Transverse colon (tissue), 4 donors: ENCODE measurements at places on chromosomes 4 and X. TPM values are rescaled to one million over a fixed set of nuclear protein-coding genes. Genes with fewer than 3 reads are reported as not detected.

- DNase-seq: no peak
These were observed 100.7 kb upstream of the FAM9C start for GRCh38 chrX:13144927-13145655.

- DNase-seq: no peak
These were observed 847.7 kb upstream of the INTU start for GRCh38 chr4:126784966-126785580.

DNA sequence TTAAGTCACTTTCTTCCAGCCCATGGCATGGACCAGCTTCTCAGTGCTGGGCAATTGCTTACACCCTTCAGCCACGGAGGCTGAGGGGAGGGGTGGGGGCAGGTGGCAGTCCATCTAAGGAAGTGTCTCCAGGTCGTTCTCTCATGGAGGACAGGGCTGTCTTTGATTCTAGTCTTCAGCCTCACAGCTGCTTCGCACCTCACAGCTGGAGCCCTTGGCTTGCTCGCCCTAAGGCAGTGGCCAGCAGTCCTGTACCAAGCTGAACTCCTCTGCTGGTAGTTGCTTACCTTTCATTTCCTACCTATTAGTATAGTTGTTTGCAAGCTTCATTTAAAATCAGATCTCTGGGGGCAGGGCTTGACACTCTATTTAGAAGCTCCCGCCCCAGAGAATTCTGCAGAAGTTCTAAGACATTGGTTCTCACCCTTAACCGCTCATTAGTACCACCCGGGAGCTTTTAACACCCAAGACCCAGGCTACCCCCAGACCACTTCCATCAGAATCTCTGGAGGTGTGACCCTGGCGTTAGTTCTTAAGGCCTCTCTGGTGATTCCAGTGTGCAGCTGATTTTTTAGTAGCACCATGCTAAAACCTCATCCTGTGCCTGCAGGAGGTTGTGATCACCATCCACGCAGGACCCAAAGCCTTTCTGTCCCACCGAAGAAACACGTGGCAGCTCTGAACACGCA lies 386.8 kb downstream of the UNC5C start:
- DNase-seq: no peak

DNA sequence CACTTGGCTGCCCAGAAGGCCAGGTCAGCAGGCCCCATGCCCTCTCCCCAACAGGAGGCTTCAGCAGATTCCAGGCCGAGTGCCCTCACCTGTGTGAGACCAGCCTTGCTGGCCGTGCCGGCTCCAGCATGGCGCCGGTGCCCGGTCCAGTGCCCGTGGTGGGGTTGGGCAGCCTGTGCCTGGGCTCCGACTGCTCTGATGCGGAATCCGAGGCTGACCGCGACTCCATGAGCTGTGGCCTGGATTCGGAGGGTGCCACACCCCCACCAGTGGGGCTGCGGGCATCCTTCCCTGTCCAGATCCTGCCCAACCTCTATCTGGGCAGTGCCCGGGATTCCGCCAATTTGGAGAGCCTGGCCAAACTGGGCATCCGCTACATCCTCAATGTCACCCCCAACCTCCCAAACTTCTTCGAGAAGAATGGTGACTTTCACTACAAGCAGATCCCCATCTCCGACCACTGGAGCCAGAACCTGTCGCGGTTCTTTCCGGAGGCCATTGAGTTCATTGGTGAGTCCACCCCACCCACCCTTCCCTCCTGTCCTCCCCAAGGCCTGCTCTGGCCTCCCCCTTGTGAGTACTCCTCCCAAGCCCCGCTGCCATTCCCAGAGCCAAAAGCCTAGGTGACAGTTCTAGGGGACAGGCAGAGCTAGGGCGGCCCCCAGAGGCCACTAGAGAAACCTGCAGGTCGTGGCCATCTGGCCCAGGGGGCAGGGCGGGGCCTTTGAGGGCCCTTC lies 2.3 kb downstream of the DUSP9 start:
- no peak for DNase-seq

DNA sequence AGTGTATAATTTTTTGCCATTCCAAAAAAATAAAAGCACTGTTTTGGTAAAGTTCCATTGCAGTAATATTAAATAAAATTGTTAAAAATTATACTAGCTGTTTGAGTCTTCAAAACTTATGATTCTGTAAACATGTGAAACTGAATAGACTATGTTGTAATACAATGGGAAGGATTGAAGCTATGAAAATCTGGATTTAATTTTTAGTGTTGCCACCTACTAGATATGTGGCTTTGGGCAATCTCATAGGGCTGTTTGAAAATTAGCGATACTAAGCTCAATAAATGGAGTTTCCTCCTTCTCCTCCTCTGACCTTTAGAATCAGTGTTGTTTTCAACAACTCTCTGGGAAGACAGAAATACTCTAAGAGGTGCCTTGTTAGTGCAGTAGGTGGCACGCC lies 4.5 kb downstream of the PGRMC2 start:
- no peak for DNase-seq

DNA sequence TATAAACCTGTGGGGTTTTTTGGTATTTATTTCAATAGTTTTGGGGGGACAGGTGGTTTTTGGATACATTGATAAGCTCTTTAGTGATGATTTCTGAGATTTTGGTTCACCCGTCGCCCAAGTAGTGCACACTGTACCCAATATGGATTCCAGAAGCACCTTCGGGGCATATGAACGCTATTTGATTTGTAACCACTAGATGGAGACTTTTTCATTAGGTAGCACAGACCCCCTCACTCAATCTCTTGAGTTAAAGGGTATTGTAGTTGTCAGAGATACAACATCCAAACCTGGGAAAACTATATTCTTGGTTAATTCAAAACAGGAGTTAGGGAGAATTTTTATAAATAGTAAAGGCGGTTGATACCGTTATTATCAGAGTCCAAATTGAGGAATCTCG lies 79.8 kb downstream of the SPANXN3 start:
- no peak for DNase-seq

DNA sequence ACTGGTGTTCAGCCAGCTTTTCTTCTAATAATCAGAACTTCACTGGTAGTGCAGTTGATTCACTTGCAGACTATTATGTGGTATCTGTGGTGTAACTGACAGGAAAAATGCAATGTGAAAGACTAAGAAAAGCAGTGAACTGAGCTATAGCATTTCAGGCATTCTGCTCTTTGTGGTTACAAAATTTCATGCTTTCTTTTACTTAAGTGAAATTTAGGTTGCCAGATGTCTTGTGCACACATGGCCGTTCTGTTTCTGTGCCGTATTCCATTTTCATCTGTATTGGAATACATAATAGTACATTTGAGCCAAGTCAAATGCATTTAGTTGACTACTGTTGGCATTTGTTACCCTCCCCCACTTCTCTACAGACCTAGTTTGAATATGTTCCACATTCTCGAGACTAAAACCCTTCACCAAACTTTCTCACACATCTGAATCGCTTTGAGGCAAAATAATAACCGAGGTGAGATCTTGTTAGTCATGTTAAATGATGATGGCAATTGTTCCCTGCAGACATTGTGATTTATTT lies 8.2 kb downstream of the RTL3 start:
- no peak for DNase-seq

ARMCX4 gene
- total RNA-seq: 12.0 TPM

DNA sequence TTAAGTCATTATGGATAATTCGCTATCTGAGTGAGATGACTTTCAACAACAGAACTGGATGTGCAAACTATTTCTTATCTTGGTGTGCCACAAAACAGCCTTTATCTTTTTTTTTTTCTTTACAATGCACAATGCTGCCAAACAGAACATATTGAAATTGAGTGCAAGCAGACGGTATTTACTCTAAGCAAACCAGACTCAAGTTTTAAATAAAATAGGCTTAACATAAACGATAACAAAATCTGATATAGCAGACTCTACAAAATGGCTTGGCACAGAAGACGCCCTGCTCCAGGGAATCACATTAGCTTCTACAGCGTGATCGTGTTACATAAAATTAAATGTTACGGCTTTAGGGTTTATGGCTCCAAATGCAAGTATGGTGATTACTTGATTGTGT lies 9.6 kb upstream of the STK32B start:
- DNase-seq: no peak

AMBN gene
- not detected for total RNA-seq

GRCh38 chrX:53440621-53441517 lies 6.7 kb upstream of the HSD17B10 start:
- peak; percentile 72 for DNase-seq

- peak; percentile 37 for DNase-seq
These were observed 736 bp downstream of the IDS start for GRCh38 chrX:149504226-149504914.

- DNase-seq: peak; percentile 66
These were observed at the start of gene DACH2 for GRCh38 chrX:86148024-86148511. Gene DACH2, plus strand, starts transcription at chrX:86148451.

DNA sequence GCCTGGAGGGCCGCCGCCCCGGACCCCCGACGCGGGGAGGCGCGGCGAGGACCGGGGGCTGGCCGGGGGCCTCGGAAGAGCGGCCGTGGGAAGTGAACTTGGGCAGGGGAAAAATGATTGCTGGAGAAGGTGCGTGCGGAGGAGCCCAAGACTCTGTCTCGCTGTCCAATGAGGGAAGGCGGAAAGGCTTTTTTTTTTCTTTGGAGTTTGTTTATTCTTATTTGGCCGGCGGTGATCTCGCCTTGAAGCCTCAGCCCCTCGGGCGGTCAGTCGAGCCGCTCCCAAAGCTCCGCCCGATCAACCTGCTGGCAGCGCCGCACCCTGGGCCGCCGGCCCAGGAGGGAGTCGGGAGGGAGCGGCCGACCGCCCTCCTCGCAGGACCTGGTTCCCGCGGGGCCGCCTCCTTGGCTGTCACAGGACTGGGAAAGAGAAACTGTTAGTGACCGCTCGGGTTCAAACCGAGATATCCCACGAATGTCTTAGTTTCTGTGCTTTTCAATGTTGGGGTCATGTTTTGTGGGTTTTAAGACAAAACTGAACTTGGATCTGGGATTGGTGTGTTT lies 2.5 kb downstream of the CPEB2 start:
- DNase-seq: peak; percentile 91

DNA sequence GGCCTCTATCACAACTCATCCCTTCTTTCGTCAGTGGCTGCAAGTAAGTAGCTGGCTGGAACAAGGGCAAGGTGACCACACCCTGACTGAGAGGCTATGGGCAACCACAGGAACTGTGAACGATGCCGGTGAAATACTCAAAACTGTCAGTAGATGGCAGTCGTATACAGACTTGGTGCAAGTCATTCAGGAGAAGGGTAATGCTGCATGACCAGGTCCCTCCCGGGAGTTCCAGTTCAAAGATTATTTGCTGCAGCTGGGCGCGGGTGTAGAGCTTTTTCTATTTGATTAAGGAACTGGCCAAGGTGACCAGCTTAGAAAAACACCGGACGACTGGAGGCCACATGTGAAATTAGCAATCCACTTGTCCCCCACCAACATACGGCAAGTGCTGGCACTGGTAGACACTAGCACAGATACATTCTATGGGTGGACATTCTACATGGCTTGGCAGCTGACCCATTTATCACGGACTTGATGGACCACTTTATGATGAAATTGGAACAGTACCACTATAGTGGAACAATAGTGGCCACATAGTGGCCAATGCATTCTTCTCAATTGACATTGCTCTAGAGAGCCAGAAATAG lies 726.6 kb downstream of the TRAM1L1 start:
- peak; percentile 66 for DNase-seq

DNA sequence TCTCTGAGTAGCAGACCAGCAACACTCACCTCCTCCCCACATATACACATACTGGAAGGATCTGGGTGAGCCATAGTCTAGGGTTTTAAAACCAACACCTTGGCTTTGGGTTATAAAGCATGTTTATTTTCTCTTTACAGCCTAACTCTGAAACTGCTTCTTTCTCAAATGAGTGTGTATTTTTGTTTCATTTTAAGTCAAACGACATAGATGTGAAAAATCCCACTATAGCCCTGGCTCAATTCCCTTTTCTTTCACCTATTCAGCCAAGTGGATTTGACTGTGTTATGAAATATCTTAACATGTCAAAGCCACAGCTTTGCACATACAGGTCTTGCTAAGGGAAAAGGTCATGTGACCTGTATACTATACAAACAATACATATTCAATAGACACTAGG lies 13.8 kb downstream of the NEXMIF start:
- DNase-seq: no peak

HCCS gene
- 1.6 TPM for total RNA-seq

- no peak for DNase-seq
These were observed 106.4 kb downstream of the PHKA2 start for GRCh38 chrX:18877469-18877868.

RASGEF1B gene
- total RNA-seq: 23.1 TPM

- DNase-seq: no peak
These were observed 61.3 kb upstream of the PRRG1 start for GRCh38 chrX:37287741-37288444.

PARM1 gene
- 61.7 TPM for total RNA-seq

CPE gene
- total RNA-seq: 29.1 TPM

DNA sequence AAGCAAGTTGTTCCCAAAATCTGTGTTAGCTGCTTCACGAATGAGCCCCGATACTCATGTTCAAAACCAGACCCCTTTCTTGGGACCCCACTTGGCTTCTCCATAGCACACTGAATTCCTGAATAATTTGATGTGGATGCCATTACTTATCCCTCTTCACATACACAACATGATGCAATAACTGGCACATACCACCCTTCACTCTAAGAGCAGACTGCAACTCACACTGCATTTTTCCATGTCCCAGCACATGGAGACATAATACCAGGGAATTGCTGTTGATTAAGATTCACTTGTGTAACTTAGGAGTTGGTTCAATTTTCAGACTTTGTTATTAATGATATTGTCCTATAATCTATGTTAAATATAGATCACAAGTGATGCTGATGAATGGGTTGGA lies 213.4 kb downstream of the MAML3 start:
- DNase-seq: no peak

SYAP1 gene
- 25.3 TPM for total RNA-seq

DNA sequence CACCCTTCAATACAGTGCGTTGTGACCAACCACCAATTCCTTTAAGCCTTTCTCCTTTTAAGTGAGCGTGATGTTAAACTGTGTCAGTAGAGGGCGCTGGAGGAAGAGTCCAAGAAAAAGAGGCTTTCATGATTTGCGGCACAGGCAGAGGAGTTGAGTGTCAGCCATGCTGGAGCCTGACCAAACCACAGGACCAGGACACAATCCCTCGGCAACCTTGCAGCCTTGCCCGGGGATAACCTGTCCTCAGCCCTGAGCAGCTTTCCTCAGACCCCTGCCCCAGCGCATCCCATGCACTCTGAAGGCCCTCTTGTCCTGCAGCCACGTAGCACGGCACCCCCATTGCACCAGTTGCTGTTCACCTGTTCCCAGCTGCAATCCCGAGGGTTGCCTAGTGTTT lies 53.5 kb upstream of the SMIM31 start:
- DNase-seq: no peak

GAGE12H gene
- total RNA-seq: not detected

SMR3B gene
- not detected for total RNA-seq

DNA sequence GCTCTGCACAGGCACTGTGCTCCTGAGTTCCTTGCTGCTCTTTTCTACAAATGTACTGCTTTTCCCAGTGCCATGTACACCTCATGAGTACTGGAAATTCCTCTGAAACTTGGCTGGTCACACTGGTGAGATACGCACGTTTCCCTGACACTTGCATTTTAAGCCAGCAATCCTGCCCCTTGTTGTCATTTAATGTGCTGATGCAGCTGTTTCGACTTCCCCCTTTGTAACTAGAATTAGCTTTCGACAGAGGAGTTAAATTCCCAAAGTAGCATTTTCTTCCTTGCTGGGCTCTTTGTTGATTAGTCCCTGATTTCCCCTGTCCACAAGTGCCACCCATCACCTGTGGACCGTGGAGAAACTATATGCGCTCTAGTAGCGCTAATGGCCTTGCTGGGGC lies 77.5 kb downstream of the IQCM start:
- no peak for DNase-seq

ETNPPL gene
- not detected for total RNA-seq

KCNE5 gene
- not detected for total RNA-seq

GRCh38 chrX:76987381-76987780 lies 459.8 kb upstream of the FGF16 start:
- DNase-seq: no peak

GRCh38 chr4:73750730-73751129 lies 10.4 kb downstream of the CXCL8 start:
- no peak for DNase-seq

STATH gene
- not detected for total RNA-seq
